Stimulated activated CD4-positive, alpha-beta T cell treated with anti-CD3 and anti-CD28 coated beads, Interleukin-2, amount 100 ng/mL, for 24 hours (primary cell): ENCODE measurements at places on chromosomes 7 and 10.

- DNase-seq = peak; percentile 70
These were observed 578 bp downstream of the ZMYND11 start for GRCh38 chr10:135601-136464.

- DNase-seq = no peak
These were observed 12.6 kb downstream of the SCD start for GRCh38 chr10:100359529-100360150.

- DNase-seq = no peak
These were observed 34.2 kb upstream of the PPP1R9A start for GRCh38 chr7:94873239-94873638.

DNA sequence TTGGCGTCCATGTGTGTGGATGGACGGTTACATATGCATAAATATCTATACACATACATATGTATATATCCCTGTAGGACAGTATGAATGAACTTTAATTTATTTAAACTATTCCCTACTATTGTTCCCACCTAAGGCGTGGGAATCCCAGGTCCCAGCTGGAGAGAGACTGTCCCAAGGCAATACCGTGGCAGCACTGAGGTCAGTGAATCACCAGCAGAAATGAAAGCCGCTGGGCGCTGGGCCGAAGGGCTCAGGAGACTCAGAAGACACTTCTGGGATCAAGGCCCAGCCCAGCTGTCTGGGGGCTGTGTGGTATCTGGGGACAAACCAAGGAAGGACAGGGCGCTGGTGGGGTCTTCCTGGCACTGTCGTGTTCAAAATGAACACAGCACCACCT lies 49.6 kb upstream of the MYL10 start:
- DNase-seq = no peak

DNA sequence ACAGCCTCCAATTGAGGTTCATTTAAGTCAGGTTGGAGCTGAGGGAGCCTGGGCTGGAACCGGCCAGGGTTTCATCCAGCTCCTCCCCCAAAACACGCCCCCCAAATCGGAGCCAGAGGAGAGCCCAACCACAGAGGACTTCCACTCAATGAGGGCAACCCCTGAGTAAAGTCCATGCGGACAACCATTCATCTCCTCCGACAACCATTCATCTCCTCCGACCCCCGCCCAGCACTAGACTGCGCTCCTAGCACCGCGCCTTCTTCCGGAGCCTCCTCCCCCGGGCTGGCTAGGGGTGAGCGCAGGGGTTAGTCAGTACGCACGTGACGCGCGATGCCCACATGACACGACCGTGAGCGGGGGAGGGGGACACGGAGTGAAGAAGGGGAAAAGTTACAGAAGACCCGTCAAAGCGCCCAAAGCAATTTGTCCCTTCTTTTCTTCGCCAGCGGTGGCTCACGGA lies 1.4 kb downstream of the MAGI2 start:
- DNase-seq = peak; percentile 4

DNA sequence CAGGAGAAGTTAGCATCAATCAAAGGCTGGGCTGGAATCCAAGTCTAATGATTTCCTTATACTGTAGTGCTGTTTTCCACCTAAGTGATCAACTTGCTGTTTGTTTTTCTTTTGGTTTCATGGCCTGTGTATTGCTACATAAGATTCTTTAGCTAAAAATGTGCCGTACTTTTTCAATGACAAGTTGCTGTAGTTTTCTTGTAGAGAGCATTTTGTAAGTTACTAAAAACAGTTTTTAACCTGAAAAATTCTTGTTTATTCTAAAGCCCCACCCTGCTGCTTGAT lies 1.3 kb downstream of the HELLS start:
- no peak for DNase-seq

GRCh38 chr7:55641811-55642210 lies 69.5 kb upstream of the VOPP1 start:
- DNase-seq = no peak

GRCh38 chr7:30717181-30717580 lies 34.8 kb upstream of the INMT start:
- DNase-seq = no peak

GRCh38 chr10:117071286-117072050 lies 66.5 kb upstream of the SHTN1 start:
- DNase-seq = no peak

DNA sequence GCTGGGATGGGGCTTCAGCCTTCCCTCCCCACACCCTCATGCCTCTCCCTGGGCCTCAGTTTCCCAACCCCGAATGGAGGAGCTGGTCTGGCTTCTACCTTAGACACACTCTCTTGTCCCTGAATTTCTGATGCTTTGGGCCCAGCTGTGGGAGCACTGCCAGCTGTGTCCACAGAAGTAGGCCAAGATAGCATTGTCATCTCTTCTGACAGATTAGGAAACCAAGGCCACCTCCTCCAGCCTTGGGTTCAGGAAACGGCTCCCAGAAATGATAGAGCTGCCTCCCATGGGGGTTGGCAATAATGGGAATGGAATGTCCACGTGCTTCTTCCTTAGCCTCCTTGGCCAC lies 1.3 kb downstream of the PPIF start:
- DNase-seq = no peak

- DNase-seq = no peak
These were observed 154.4 kb upstream of the MKLN1 start for GRCh38 chr7:131173145-131173890.

- DNase-seq = no peak
These were observed 37.0 kb downstream of the DPYSL4 start for GRCh38 chr10:132223611-132224342.
